ENCODE measurements at places on chromosomes 11 and 22.

DNA sequence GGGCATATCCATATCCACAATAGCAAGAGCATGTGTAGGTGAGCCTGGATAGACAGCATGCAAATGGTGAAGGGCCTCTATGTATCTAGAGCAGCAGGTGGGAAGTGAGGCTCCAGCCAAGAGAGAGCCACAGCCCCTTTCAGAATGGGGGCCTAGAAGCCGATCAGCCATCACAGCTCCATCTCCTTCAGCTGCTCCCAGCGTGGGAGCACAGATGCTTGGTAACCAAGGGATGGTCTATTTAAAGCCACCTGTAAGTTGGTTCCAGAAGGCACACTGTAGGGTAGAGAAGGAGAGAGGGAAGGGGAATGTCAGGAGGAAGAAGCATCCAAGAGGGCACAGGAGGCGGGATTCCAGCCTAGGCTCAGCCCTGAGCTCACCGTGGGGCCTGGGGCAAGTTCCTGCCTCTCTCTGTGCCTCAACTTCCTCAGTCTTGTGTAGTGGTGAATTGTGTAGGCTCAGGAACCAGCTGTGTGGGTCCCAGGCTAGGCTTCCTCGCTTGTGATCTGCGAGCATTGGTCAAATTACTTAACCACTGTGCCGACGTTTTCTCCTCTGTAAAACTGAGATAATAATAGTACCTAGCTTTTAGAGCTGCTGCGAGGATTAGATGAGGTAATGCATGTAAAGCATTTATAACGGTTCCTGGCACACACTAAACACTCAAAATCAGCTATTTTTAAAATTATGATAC lies 122.9 kb upstream of the NAV2 start:
- DNase-seq = no peak

- DNase-seq = no peak
Observed at GRCh38 chr22:31754813-31755212, 994 bp downstream of the DEPDC5 start.

GRCh38 chr11:110305169-110306018 lies 9.0 kb upstream of the RDX start:
- DNase-seq = no peak

- no peak for DNase-seq
Observed at GRCh38 chr11:69656536-69657455, 15.8 kb downstream of the CCND1 start.

DNA sequence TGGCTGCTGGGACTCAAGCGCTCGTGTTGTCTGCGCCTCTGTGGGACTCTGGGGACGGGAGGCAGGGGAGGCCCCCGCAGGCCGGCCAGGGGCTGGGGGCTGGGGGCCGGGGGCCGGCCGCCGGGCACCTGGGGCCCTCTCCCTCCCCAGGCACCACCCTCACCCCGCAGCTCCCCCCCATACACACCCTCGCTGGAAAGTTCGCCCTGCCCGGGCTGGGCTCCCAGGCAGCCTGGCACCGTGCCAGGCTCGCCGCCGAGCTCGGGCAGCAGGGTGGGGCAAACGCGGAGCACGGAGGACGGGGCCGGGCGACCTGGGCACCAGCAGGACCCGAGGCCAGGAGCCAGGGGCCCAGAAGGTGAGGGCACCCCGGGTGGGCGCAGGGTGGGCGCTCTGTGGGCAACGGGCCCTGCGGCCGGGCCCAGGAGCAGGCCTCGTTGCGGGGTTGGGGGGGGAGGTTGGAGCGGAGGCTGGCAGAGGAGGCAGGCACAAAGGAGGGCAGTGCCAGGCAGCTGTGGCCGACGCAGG lies 76.7 kb upstream of the WNT7B start:
- DNase-seq = peak; percentile 61

DNA sequence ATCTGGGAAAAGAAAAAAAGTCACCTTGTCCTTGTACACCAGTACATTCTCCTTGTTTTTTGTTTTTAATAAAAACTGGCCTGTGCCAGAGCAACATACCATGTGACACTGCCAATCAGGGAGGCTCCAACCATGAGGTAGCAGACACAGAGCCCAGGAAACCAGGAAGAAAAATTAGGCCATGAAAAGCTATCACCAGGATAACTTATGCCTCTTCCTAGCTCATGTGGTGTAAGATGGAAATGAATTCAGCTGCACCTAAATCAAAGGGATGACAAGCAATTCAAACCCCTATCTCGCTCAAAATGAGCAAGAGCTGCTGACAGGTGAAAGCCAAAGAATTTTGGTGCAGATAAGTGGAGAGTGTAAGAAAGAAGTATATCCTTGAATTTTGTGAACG lies 7.7 kb downstream of the DRD2 start:
- no peak for DNase-seq

All from stimulated activated naive CD8-positive, alpha-beta T cell treated with anti-CD3 and anti-CD28 coated beads, Interleukin-15, Interleukin-2, amounts not matched to agents 100 U/mL and 50 U/mL, for 24 hours (primary cell).